ENCODE measurements at places on chromosomes 5 and 9.

DNA sequence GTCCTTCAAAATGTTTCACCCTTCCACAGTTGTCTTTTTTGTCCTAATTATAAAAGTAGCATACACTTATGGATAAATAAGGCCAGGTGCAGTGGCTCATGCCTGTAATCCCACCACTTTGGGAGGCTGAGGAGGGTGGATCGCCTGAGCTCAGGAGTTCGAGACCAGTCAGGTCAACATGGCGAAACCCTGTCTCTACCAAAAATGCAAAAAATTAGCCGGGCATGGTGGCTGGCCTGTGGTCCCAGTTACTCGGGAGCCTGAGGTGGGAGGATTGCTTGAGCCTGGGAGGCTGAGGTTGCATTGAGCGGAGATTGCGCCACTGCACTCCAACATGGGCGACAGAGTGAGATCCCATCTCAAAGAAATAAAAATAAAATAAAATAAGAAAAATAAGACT is 1.6 kb downstream of the C5orf52 start:
- no peak for DNase-seq

GRCh38 chr9:70466976-70467561 is 52.6 kb upstream of the KLF9 start:
- DNase-seq, result no peak

GRCh38 chr5:132322266-132322665 is 28.1 kb downstream of the SLC22A4 start:
- peak; percentile 13 for DNase-seq

- DNase-seq, result no peak
Observed at GRCh38 chr5:38509185-38509584, 47.3 kb downstream of the LIFR start.

- no peak for DNase-seq
Observed at GRCh38 chr5:134143944-134144941, 29.8 kb downstream of the TCF7 start.

DNA sequence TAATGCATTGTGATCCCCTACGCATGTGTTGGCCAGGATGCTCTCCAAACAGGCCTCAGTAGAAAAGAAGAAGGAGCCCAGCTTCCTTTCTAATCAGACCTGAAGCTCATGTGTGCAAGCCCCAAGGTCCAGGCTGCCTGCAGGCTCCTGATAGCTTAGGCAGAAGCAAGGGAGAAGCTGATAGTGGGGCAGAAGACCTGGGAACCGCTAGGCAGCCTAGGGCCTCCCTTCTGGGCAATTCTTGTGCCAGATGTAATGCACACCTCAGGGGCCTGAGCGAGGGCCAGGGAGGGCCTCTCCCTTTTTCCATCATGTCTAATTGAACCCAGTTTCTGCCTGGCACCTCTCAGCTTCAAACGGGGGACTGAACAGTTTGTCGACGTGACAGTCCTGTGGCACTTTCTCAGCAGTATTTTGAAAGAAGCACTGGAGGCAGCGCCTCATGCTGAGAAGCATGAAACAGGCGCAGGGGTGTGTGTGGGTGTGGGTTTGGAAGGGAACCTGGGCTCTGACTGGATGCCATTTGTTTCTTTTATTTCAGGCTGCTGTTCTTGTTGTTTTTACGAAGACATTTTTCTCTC is 212.8 kb downstream of the PIK3R1 start:
- no peak for DNase-seq

DNA sequence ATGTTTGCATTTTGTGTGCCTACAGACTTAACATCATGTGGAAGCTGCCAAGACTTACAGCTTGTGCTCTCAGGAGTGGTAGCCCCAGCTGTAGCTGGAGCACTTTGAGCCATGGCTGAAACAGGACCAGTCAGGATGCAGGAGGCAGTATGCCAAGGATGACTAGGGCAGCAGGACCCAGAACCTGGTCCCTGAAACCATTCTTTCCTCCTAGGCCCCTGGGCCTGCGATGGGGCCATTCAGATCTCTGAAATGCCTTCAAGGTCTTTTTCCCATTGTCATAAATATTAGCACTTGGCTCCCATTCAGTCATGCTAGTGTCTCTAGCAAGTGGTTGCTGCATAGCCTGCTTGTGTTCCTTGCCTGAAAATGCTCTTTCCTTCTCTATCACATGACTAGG is 29.6 kb upstream of the VLDLR start:
- no peak for DNase-seq

GRCh38 chr5:33711094-33711679 is 180.6 kb downstream of the ADAMTS12 start:
- DNase-seq, result no peak

DNA sequence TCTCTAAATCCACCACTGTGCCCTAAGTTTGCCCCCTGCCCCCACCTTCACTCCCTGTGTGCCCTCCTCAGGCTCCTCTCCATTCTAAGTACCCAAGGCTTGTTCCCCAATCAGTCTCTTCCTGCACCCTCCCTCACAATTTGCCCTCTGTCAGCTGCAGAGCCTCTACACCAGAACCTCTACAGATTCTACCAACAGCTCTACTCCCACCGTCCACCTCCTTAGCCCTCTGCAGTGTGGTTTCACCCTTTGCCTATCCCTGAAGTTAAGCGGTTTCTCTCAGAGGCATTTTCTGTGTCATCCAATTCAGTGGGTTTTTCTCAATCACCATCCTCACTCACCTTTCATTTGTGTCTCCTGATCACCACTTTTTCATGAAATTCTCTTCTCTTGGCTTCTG is 13.2 kb upstream of the ERAP2 start:
- DNase-seq, result no peak

DNA sequence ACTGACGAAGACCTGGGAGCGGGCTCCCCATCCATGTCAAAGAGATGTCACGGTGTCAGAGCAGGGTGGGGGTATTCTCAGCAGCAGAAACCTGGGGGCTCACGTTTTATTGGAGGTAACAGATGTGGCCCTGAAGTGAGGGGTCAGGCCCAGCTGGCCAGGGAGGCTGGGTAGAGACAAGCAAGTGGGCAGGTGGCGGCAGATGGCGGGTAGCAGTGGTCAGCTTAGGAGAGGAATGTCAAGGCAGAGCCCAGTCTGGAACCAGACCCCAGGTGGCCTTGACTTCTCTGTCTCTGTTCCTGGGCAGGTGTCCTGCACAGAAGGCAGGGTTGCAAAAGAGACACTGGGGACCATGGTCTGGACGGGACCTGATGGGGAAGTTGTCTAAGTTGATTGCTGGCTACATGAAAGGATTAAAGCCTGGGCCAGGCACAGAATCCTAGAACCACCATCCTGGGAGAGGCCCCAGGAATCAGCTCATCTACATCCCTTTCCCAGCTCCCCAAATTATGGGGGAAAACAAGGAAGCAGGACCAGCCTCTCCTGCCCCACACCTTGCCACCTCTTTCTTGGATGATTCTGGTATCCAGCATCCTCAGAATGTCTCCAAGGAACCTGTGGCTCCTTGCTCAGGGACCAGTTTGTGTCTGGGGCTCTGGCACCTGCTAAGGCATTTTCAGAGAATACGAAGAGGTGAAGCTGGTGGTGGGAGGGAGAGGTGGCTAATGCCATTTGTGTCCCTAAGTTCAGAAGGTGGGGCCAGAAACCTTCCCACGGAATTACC is 72.5 kb downstream of the AMBP start:
- DNase-seq, result no peak

DNA sequence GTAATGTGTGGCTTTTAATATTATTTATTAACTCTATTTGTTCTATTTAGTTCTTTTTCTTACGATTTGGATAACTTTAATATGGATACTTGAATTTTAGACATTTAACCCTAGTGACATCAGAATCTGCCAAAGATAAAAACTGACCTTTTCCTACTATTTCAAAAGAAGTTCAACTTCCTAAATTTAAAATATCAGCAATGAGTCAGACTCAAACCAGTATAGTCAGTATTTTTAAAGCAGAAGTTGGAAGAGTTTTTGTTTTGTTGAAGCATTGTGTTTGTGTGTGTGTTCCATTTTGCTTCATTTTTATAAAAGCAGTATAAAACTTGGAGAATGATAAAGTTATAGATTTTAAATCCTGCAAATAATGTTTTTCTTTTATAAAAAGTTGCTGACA is 251.8 kb upstream of the RASA1 start:
- no peak for DNase-seq

GRCh38 chr9:121447321-121447834 is 52.3 kb downstream of the GGTA1 start:
- DNase-seq, result no peak

DNA sequence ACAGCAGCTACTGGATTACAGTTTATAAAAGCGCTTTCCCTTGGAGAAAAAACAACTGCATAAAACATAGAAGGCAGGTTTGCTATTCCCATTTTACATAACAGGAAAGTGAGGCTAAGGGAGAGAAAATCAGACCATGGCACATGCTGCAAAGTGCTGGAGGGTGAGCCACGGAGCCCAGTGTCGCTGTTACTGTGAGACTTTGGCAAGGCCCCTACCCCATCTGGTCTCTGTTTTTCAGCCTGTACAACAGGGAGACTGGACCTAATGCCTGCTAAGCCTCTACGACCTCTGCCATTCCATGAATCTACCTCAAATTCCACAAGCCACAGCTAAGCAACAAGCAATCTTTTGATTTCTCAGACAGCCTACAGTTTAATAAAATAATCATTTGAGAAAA is 139.2 kb downstream of the GABBR2 start:
- DNase-seq, result no peak

DNA sequence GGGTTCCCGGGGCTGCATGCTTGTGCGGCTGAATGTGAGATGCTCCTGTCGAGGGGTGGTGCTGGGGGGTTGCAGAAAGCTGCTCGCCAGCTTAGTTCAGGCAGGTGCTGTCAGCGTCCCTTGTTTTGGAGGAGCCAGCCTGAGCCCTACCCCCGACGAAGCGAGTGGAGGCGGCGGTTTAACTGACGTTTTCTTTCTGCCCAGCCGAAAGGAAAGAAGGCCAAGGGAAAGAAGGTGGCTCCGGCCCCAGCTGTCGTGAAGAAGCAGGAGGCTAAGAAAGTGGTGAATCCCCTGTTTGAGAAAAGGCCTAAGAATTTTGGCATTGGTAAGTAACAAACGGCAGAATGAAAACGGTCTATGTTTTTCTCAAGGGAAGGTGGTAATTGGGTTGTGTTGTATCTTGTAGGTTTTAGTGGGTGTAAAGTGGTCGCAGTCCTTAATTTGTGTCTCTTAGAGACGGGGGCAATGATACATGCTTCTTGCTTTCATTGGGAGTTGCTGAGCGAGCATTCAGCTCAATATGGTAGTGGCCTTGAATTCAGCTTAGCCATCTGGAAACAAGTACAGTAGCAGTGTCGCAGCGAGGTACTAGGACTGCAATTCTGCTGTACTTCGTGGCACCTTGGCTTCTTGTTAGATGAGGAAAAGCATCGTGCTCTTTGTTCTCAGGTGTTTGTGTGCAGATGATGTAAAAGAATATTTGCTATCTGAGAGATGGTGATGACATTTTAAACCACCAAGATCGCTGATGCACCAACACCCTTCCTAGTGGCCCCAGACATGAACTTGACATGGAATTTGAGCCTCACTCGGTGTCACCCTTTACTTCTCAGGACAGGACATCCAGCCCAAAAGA is 928 bp downstream of the RPL7A start:
- no peak for DNase-seq

GRCh38 chr9:133684121-133684935 is 48.2 kb downstream of the DBH start:
- DNase-seq, result no peak

DNA sequence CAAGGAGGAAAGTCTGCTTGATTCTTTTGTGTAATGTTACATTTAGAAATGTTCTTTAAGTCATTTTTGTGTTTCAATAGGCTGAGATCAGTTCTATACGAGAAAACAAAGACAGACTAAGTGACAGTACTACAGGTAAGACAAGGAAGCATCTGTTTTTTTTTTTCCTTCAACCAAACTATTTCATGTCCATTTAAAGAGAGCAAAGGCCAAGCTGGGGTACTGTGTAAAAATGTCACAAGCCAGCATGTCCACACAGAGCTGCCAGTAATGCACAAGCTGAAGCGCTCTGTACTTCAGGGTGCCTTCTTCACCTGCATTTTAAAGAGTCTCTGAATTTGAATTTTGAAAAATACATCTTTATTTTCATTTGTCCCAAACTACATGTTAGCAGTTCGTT is 20.2 kb upstream of the TTC23L start:
- DNase-seq, result no peak

DNA sequence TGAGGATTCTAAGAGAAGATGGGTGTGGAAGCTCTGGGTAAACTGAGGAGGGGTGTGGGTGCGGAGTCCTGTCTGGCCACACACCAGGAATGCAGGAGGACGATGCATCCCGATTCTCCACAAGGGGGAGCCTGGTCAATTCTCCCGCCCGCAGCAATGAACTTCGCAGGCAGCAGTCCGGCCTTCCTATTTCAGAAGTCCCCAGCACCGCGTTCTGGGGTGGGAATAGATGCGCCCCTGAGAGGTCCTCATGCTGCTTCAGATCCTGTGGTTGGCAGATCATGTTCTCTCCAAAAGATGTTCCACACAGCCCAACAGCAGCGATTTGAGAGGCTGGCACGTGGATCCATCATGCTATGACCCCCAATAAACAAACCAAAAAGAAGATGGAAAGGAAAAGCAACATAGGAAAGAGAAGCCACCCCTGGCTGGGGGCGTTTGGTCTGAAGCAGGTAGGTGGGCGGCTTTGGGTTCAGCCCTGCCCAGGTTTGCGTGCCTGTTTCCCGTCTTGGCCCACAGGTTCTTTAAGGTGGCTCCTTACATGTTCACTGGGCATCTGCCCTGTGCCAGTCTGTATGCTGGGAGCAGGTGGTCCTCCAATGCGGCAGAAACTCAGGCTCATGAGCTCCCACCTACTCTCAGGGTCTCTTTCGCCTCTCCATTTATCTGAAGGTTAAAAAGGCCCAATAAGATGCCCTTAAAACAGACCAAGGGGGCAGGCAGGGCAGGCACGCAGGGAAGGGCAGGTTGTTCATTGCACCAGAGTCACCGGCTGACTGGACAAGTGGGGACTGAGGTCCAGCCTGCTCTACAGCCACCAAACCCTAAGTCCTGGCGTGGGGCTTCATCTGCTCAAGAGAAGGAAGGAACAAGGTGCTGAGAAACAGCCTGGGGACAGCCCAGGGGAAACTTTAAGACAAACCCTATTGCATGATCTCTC is 171.6 kb downstream of the PAX5 start:
- peak; percentile 43 for DNase-seq

GRCh38 chr9:135814421-135815095 is 92.8 kb downstream of the CAMSAP1 start:
- no peak for DNase-seq

DNA sequence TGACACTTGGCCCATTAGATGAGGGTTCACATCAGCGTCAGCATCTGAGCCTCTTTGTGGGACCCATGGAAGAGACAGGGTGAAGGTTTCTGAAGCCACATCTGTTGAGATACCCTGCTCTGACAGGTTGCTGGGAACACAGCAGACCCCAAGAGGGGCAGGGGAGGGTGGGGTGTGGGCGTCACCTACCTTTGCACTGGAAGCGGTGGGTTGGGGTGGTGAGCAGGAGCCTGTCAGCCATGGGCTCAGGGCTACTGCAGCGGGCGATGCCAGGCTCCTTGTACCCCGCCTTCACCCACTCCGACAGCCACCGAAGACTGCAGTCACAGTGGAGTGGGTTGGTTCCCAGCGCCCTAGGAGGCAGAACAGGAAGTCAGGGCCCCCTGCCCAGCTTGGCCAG is 131.5 kb upstream of the PANK3 start:
- no peak for DNase-seq

- DNase-seq, result no peak
Observed at GRCh38 chr5:10467281-10468198, 25.9 kb downstream of the ROPN1L start.

GRCh38 chr9:16099732-16100536 is 547.1 kb downstream of the CCDC171 start:
- DNase-seq, result no peak

Data from NT2/D1 (cell line).